GM04504 (cell line): ENCODE measurements at places on chromosomes 16 and 17.

- DNase-seq: no peak
Measured at GRCh38 chr17:38564869-38565268, 40.9 kb downstream of the SRCIN1 start.

GRCh38 chr17:74779948-74780400 is 3.8 kb upstream of the NAT9 start:
- DNase-seq: no peak

DNA sequence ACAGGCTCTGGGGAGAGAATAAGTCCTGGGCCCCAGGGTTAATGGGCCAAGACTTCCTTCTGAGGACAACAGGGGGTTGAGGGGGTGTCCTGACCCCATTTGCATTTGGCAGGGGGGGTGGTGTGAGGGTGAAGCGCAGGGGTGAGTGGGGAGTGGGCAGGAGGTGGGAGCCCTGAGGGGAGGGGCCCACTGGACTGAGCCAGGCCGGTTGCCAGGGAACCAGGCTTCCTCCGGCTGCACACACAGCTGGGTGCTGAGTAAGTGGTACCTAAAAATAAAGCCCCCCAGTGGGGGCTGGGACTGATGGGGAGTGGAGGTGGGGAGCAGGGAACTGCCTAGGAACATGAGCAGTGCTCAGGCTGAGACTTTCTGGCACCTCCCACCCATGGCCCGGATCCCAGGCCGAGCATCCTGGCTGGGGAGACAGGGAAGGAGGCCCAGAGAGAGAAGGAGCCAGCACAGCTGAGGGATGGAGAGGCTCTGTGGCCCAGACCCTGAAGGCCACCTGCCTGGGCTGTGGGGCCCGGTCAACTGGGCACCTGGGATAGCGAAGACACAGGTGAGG is 7.5 kb upstream of the RASD1 start:
- no peak for DNase-seq

DNA sequence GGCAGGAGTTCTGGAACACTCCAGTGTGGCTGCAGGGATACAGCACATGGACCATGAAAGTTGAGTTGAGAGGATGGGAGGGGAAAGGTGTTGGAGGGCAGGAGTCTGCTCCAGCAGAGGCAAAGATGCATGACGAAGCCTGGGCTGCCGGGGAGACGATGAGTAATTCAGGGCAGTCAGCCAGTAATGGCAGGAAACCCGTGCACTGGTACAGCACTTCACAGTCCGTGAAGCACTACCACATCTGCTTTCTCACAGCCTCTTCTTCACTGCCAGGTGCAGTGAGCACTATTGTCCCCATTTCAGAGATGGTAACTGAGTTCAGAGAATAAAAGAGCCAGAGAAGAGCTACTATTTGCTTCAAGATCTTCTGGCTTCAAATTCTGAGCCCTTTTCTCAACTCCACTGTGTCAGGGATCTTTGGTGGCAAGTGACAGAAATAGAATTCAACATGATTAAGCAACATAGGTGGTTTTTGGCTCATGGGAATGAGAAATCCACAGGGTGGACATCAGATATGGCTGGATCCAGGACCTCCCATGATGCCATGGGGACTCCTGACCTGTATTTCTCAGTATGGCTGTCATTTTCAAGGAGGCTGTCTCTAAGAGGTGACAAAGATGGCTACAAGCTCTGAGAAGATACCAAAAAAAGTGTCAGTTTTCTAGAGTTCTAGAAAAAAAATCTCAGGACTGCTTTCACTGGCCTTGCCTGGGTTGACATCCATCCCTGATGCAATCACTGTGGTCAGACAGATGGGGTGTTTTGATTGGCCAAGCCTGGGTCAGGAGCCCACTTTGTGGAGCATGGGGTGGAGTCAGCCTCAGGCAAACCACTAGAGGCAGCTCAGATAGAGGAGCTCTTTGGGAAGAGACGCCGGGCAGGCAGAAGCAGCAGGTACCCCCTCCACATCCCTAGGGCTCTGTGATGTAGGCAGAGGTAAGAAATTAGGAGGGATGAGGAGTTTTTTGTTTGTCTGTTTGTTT is 24.7 kb downstream of the IL21R start:
- DNase-seq: peak; percentile 89

DNA sequence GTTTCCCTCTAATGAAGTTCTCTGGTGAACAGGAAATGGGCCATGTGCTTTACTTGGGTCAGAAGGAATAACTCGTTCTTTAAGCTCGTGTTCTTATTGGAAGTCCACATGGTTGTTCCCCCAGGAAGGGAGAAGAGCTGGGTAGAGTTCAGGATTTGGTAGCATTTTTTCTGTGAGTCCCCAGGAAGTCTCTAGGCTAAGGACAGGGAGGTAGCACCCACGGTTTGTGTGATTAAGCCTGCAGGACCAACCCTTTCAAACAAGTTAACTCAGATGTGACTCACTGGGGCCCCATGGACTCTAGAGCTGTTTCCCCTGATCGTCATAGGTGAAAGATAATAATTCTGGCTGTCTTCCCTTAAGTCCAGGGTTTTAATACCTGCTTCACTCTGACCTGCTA is 16.4 kb downstream of the SAP30BP start:
- no peak for DNase-seq

DNA sequence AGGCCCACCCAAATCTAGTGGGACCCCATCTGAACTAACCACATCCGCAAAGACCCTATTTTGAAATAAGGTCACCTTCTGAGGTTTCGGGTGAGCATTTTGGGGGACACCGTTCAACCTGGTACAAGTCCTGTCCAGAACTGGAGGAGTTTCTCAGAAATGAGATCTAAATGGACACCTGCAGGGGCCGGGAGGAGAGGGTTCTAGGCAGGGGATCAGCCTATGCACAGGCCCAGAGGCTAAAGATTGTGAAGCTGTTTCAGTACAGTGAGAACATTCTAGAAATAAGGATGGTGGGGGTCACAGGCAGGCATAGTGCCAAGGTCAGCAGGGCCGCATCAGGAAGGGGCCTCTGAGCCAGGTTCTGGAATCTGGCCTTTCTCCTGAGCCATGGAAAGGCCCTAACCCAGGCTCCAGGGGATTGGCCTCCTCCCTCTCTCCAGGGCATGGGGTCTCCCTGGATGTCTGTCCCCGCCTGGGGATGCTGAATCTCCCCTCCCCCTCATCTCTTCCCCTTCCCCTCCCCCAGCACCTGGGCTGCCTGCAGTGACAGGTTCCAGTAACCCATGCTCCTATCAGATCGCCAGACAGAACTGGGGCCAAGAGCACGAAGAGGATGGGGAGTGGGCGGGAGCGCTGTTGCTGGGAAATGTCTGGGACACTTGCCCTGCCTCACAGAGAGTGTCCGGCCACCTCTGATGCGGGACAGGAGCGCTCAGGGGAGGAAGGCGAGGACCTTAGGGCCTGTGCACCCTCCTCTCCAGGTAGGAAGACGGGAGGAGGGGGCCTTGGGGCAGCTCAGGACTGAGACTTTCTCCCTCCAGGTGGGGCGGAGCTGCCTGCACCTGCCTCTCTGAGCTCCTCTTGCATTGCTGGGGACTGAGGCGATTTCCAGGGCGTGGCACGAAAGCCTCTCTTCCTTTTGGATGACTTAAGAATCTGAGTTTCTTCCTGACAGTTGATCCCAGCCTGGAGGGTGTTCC is 321.4 kb upstream of the TNRC6C start:
- no peak for DNase-seq

- DNase-seq: no peak
Measured at GRCh38 chr16:12547608-12547922, 256.1 kb downstream of the CPPED1 start.

DNA sequence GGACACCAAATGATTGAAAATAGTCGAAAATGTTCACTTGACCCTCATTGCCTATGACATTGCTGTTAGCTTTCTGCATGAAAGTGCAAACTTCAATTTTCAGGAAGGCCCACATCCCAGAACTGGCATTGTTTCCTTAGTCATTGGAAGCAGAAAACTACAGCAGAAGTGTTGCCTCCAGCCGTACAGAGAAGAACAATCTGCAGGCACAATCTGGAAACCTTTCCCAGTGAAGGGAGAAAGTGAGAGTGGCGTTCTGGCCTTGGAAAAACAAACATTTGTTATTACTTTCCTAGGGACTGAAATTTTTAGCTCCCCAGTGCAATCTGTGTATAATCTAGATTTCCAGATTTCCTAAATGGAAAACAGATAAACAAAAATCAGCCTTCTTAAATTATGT is 529.5 kb upstream of the RBFOX1 start:
- DNase-seq: no peak

- DNase-seq: no peak
Measured at GRCh38 chr17:7190276-7190917, 11.2 kb upstream of the ASGR1 start.

DNA sequence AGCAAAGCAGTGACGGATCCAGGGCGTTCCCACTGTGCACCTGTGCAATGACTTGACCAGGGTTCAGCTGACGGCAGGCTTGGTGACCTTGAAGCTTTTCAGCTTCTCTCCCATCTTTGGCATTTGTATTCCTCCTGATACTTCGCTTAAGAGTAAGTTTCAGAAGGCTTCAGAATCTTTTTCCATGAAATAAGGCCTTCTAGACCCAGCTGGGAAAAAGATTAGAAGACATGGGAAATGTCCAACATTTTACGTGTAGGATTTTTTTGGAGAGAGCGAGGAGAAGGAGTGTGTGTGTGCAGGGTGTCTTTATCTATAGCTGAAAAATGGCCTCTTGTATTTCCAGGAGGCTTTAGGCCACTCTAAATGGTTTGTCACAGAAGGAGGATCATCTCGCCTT is 104.1 kb downstream of the BANP start:
- DNase-seq: no peak

DNA sequence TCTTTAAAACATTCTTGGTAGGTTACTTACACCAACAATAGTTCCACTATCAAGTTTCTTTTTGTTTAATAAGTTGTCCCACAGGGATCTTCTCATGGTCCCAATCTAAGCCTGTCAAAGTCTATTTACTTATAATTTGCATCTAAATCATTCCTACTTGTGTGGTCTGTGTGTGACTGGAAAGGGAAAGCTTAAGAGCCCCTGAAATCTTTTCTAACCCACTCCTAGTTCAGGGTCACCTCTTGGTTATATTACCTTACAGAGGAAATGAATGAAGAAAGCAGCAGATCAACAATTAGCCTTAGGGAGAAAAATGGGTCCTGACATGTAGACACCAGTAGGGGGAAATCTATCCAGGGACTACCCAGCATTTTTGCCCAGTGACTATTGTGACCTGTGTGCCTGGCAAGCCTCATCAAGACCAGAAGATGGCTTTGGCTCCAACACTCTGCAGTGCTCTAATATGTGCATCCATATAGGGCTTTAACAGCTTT is 110.4 kb upstream of the HAS3 start:
- DNase-seq: no peak

DNA sequence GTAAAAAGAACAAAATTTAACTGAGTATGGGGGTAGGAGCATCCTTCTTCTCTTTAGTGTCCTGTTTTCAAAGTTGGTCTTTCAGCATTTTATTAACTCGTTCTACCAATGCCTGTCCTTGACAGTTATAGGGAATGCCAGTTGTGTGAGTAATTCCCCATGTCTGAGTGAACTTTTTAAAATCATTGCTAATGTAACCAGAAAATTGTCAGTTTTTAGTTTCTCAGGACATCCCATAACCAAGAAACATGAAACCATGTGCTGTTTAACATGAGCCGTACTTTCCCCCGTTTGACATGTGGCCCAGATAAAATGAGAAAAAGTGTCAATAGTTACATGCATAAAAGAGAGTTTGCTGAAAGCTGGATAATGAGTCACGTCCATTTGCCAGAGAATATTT is 71.4 kb upstream of the ARL4D start:
- no peak for DNase-seq

DNA sequence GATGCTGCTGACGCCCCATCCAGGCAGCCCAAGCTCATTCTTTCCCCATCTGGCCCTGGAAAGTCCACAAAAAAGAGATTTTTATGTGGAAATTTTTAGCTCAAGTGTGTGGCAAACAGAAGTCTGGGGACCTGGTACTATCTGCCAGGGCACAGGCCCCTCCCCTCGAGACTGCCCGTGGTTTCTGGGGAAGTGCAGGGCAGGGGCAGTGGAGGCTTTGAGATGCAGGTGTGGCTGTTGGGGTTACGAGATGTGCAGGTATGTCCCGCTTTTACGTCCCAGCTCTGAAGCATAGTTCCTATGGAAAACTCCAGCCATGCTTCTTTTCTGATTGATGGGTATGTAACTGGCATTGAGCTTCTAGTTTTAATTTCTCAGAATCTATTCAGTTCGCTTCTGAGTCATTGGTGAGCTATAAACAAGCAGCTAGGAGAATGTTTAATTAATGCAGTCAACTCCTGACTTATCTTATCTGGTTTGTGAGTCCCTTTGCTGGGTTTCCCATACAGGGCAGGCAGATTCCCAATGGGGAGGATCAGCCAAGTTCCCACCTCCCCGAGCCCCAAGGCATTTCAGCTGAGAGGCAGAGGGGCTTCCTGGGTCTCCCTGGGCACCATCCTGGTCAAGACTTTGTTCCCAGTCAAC is 16.2 kb downstream of the TBX4 start:
- DNase-seq: no peak

DNA sequence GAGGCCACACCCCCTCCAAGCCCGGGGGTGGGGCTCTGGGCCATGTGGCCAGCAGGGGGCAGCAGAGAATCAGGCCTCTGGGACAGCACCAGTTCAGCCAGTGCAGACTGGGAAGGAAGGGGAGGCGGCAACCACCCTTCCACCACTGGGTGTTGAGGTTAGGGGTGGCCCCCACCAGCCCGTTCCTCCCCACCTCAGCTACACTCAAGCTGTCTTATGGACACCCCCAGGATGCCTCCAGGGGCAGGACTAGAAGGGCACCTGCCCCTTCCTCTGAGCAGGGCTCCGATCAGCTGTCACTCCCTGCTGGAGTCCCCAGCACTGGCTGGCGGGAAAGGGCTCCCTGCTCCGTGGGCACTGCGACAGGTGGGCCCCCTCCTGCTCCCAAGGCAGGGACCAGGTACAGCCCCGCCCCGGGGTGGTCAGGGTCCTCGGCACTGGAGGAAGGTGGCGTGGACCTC is 21.8 kb downstream of the KATNB1 start:
- DNase-seq: peak; percentile 58

DNA sequence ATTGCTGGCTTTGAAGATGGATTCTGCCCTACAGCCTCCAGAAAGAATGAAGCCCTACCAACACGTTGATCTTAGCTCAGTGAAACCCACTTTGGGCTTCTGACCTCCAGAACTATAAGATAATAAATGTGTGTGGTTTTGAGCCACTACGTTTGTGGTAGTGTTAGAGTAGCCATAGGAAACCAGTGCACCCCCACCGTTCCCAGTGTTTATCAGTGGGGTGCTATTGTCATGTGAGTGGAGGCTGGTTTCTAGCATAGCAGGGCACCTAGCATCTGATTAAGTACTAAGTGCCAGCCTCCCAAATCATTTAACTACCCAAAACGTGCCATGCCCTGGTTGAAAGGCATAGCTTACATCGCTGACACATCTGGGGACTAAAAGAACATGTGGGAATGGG is 423.9 kb downstream of the UTP18 start:
- no peak for DNase-seq

- no peak for DNase-seq
Measured at GRCh38 chr17:3690094-3690715, 5.8 kb downstream of the P2RX5 start.
